ENCODE measurements at places on chromosomes 5 and 9.

DNA sequence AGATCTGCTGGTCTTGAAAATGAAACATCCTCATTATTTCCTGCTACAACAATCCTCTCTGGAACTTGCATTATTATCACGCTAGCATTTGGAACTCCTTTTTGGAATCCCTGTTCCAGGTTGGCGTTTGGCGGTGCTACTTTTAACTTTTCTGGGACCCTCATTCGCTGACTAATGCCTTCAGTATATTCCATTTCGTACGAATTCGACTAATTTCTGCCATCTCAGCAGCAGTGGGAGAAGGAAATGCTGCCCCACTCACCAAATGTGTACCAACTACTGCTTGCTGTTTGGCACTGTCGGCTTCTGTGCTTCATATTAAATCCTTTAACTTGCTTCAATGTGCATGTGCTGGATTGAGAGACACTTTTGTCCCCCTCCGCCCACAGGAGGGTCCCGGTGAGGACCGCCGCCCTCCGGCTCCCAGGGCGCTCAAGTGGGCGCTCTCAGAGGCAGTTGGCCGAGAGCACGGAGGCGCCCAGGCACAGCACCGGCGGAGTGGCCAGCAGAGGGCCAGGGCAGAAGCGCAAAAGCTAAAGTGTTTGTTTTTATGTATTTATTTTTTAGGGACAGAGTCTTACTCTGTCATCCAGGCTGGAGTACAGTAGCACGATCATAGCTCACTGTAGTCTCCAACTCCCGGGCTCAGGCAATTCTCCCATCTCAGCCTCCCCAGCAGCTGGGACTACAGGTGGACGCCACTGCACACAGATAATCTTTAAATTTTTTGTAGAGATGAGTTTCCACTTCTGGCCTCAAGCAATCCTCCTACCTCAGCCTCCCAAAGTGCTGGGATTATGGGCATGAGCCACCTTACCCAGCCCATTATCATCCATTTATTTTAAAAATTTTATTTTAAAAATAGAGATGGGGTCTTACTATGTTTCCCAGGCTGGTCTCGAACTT, 11.9 kb downstream of the PDE6A start:
- no peak for DNase-seq

- DNase-seq, result no peak
Observed at GRCh38 chr5:2658447-2658846, 93.0 kb downstream of the IRX2 start.

DNA sequence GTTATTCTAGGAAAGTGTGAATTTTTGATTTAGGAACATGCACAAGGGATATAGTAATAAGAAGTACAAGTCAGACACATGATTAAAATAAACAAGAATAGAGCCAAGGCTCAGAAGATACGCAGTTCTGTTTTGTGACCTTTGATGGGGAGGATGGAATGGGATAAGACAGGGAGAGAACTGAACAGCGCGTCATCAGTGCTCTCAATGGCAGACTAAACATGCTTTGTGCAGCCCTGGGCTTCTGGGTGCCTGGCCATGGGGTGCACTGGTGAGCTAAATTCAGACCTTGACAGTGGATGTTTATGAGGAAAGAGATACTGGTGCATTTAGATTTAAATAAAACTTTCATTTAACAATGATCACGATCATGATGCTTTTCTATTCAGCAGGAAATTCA, 309.7 kb downstream of the ARHGEF28 start:
- no peak for DNase-seq

DNA sequence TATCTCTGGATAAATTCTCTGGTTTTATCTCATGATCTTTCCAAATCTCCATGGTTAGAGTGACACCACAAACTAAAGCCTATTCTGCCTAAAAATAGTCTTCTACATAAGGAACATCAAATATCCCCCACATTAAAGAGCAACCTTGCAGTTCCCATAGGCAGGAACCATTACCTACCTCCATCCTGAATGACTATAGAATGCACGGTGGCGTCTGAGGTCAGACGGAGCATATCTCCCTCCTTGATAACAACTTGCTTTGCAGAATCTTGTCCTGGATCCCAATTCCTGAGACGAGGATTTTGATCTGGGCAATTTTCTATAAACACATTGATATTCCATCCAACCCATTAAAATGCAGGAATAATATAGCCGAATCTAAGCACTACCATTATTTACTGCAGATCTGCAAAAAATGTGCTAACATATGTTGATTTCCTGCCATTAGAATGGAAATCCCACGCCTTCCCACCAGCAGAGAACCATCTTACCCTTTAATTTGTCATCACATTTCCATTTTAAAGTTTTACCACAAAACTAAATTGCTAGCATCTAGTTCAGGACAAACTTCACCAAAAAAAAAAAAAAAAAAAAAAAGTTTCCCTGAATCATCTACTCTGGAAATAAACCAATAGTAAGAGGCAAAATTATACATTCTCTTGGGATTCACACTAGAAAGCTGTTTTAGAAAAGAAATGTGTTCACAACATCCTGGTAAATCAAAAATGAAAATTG, 22.1 kb downstream of the CEMIP2 start:
- DNase-seq, result no peak

GRCh38 chr9:133054966-133055365, 6.8 kb upstream of the CEL start:
- no peak for DNase-seq

- DNase-seq, result no peak
Observed at GRCh38 chr5:112784726-112785125, 47.0 kb downstream of the APC start.

DNA sequence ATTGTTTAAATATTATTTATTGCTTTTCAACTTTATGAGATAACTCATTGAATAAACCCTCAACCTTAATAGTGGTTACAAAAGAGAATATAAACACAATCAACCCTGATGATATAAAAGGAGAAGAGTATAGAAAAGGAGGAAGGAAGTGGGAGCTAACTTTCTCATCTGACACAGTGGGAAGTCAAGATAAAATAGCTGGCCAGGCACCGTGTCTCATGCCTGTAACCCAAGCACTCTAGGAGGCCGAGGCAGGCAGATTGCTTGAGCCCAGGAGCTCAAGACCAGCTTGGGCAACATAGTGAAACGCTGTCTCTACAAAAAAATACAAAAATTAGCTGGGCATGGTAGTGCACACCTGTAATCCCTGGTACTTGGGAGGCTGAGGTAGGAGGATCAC, 93.5 kb downstream of the PPP2R2B start:
- no peak for DNase-seq

- DNase-seq, result no peak
Observed at GRCh38 chr5:180084638-180085561, 13.3 kb upstream of the RNF130 start.

- no peak for DNase-seq
Observed at GRCh38 chr9:129341171-129341986, 163.3 kb upstream of the IER5L start.

DNA sequence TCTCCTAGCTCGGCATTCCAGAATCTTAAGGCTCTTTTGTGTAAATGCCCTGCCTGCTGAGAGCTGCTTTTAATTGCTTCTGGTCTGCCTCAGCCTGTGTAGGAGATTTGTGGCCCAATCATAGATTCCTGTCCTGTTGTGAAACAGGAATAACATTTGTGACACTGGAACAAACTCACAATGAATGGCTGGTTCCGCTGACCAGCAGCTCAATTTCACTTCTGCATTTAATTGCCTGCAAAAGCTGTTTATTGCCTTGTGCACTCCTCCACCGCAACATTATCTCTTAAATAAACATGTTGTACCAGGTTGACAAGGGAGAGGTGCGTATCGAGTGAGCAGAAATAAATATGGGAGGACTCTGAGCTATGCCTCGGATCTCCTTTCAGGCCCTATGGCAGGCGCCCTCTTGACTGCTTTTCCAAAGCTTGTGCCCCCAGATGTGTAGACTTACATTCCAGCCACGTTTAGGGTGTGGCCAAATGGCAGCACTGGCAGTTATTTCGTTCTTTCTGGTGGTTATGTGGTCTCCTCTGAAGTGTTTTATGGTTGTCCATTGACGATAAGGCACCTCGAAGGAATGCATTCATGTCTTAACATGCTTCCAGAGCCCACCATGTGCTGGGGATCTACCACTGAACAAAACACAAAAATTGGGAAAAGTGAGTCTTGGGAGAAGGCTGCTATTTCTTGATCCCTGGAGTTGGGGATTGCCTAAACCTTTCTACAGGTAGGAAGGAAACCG, 58.1 kb downstream of the DMRT1 start:
- no peak for DNase-seq

GRCh38 chr5:24854350-24854749, 209.6 kb upstream of the CDH10 start:
- DNase-seq, result no peak

All from Karpas-422 (cell line).